Kidney capillary endothelial cell (primary cell): ENCODE measurements at places on chromosomes 4 and X.

GRCh38 chrX:140602140-140602539 lies 97.3 kb upstream of the SOX3 start:
- no peak for DNase-seq

DNA sequence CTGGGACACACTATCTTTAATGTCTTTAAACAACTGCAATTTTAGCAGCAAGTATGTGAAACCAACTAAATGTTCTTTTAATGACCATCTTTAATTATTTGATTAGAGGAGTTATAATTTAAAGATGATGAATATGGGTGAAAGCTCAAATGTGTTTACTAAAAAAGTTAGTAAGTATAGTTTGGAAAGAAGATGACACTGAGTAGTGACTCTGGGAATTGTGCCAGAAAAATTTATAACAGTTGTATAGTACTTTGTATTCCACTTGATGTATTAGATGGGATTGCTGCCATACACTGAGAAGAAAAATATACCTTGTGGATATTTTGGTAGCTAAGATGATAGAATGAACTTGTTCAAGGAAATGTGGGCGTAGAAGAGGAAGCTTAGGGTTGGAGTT lies 19.5 kb upstream of the PACRGL start:
- no peak for DNase-seq

- no peak for DNase-seq
Measured at GRCh38 chrX:69051901-69052300, 113.4 kb downstream of the PJA1 start.

GRCh38 chr4:145587088-145587754 lies 32.0 kb upstream of the MMAA start:
- DNase-seq = no peak

DNA sequence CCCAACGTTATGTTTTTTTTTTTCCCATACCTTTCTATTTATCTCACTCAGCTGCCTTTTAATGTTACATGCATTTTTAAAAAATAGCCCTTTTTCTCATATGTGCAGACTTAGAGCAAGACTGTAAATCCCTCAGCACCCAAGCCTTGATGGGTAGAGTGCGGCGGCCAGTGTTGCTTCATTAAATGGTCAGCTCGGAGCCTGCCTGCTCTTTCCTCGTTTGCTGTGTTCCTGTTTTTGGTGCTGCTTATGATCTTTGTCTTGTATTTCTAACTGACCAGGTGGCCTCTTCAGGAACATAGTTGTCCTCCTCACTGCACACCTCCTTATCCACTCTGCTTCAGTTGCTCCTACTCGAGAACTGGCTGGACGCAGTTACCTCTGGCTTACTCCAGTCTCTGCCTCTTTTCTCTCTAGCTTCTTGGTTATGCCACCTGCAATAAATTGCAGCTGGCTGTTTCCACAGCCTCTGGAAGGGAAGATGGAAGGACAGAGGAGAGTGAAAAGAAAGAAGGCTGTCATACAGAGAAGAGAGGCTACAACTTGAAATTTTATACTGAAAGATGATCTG lies 10.7 kb downstream of the RBPJ start:
- DNase-seq = no peak

DNA sequence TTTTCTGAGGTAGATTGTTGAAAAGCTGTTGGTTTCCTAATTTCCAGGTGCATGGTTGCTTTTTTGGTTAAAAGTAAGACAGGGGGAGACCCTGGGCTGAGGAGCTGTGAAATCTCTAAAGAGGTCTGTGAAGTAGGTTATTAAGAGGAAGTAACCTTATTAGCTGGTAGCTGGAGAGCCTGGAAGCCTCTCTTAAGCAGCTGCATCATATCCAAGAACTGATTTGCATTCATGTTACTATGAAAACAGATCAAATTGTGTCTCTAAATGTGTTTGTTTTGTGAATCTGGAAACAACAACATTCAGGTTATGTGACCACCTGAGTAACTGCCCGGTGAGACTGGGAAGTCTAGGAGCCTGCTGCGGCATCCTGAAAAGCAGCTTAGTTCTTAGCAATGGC lies 54.1 kb downstream of the ARHGAP10 start:
- DNase-seq = no peak

DNA sequence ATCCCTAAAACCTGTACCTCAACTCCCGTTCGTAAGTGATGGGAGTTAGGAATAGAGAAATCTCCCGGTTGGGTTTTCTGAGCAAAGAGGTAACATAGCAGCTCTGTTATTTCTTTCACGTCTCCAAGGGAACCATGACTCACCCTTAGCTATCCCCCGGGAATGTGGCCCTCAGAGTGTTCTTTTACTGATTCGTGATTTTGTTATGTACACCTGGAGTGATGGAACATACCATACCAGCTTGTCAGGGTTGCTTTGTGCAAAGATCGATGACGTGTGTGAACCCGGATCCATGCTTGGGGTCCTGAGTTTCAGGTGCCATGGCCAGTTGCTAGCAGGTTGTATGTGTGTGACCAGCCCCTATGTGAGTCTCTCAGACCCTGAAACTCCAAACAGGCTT lies 52.6 kb downstream of the HPRT1 start:
- DNase-seq = peak; percentile 36

DNA sequence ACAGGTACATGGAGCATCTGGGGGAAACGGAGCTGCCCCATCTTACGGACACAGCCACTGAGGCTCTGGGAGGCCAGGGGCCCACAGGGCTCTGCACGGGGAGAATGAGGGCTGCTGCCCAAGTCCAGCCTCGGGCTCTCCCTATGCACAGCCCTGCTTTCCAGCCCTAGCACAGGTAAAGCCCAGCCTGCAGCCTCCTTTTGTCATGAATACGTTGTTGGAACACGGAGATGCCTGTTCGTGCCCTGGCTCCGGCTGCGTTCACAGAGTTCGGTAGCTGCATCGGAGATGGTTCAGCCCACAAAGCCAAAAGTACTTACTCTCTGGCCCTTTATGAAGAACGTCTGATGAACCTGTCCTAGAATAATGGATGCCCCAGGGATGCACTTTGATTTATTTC lies 68.7 kb upstream of the AFAP1 start:
- DNase-seq = no peak

DNA sequence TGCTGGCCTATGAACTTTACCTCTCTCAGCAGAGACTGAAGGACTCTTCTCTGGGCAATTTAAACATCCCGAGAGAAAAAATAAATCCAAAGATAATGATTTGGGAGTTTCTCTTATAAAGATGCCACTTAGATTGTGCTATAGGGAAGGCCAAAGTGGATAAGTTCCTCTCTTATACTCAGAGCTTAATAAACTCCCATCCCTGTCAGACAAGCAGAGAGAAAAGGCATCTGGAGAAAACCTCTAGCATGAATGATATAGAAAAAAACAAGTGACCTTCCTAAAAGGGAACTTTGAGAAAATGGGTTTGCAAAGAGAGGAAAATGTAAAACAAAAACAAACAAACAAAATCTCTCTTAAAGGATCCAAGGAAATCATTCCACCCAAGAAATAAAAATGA lies 199.4 kb downstream of the PALLD start:
- DNase-seq = no peak

GRCh38 chrX:40459571-40460158 lies 121.1 kb upstream of the ATP6AP2 start:
- no peak for DNase-seq

GRCh38 chr4:93183576-93183975 lies 645.0 kb upstream of the ATOH1 start:
- no peak for DNase-seq
